ENCODE measurements at places on chromosomes 3 and 15.

- no peak for DNase-seq
Observed at GRCh38 chr3:11551036-11551435, 92.7 kb downstream of the VGLL4 start.

GRCh38 chr3:158911586-158911985 is 109.7 kb downstream of the MFSD1 start:
- DNase-seq: no peak

DNA sequence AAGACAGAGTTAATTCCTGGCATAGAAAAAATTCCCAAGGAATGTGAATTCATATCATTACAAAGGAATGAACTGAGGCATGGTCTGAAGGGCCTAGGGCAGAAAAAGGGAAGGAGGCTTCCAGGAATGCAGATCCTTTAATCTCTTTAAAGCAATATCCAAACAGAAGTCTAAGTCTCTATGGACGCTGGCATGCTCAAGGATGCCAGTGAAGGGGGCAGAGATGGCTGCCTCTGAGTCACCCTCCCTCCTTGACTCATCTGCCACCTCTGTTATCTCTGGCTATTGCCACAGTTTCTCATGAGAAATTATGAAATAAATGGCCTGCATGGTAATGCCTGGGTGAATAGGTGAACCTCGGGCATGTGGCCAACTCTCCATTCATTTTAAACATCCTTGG is 96.3 kb upstream of the BCL6 start:
- DNase-seq: no peak

DNA sequence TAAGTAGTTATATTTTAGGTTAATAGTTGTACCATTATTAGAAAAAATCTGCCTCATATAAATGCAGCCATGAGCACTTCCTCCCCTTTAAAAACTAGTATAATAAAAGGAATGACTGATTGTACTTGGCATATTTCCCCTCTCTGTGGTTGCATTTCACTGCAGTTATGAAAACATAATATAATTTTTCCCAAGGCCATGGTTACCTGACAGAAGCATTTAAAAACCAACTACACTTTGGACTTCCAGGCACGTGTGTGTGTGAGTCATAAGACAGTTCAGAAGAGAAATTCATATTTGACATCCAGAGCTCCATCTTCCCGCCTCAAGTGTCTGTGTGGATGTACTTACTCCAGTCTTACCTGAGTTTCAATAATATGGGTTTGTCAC is 828.2 kb upstream of the CFAP20DC start:
- DNase-seq: no peak

- no peak for DNase-seq
Observed at GRCh38 chr15:93460717-93461116, 371.7 kb upstream of the RGMA start.

DNA sequence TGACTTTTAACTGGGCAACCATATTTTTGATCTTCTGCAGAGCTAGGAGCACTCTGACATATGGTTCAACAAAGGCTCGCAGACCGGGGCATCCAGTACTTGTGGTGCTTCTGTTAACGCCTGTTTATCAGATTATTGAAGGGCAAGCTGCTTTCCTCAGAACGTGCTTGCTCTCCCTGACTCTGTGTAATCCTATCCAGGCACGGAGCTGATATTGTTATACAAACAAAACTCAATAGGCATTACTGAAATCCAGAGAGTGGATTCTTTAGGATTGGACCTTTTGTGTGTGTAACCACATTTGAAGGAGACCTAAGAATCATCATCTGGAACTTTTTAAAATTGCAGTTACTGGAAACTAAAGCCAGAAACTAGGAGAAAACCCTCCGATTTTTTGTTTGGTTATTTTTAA is 246.5 kb downstream of the PTPRG start:
- no peak for DNase-seq

DNA sequence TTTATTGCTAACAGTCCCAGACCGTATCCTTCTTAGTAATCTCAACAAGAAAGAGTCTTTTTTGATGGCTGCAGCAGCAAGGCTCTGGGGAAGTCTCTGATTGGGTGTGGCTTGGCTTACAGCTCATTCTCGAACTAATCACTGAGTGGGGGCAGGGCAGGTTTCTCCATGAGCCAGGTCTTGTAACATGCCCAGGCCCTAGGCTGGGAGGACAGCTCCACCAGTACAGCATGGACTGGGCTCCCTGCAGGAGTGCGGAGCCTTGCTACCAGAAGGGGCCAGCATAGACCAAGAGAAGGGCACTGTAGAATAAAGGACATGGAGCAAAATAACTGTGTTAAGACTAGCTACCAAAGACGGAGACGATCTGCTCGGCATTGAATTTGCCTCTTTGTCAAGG is 7.2 kb downstream of the CD276 start:
- no peak for DNase-seq

DNA sequence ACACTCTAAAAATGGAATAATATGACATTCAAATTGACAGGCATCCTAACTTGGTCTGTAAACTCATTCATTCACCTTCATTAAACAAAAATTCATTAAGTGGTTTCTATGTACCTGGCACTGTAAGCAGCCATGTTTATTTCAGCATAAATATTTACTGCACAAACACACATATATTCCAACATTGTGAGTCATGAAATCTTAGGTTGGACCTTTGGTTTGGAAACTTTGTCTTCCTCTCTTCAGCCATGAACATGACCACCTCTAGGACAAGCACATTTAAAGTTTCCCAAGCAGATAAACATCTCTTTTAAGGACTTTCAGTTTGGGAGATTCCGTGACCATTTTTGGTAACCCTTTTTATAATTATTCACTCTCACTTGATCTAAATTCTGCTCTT is 131.8 kb downstream of the TPRG1 start:
- no peak for DNase-seq

DNA sequence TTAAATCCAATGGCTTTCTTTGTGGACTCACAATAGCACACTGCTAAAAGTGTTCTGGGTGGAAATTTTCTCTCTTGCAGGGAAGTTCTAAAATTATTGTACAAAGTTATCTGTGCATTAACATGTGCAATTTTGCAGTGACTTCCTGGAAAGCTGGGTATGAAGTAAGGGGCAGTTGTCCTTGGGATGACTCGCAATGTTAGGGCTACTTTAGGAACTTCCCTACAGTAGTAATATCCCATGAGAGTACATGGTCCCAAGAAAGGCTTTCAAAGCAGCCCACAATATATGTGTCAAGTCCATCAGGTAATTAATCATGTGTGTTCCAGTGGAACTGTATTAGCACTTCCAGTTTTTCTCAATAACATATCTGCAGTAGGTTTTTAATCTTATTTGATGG is 201.0 kb upstream of the UBE2E2 start:
- DNase-seq: no peak

DNA sequence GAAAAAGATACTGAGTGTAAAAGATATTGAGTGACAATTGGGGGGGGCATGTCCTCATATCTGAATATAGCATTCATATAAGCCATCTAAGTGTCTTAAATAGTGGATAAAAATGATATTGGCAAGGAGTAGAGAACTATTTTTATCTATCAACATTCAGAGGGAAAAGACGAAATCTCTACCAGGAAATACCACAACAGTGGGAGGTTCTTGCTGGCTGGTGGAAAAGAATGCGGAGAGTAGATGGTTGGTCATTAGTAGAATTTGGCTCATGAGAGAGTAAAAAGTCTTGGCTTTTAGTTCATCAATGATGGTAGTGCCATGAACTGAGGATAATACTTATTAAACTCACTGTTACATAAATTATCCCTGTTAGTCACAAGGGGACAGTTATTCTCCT is 4.8 kb upstream of the TCF12 start:
- no peak for DNase-seq

GRCh38 chr15:26877831-26878230 is 11.0 kb downstream of the GABRA5 start:
- no peak for DNase-seq

DNA sequence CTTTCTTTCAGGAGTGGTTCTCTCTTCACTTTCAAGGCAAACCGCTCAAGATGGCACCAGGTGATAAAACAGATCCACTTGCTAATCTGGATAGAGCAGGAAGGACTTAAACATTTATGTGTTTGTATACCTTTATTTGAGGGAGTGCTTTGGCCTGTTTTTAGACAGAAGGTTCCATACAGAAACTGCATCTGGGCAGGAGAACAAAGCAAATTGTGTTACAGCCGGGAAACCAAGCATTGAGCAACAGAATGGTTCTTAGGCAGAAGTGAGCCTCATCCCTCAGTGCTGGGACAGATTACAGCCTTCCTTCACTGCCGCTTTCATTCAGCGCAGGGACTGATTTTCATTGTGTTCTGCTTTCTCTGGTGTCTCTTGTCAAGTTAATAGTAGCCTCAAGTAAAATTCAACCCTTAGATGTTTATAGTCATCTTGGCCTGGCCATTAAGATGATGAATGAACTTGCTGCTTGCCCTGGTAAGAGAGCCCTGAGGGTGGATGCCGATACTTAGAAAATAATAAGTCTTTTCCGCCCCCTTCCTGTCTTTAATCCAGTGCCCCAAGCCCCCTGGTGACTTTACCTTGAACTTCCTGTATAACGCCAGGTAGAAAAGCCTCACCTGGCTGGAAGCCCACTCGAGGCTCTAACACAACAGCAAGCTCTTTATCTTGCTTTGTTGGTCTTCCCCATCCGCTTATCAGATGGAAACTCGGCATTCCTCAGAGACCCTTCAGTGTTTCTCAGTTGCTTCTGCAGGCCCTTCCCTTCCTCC is 168.0 kb upstream of the CTDSPL start:
- no peak for DNase-seq

- no peak for DNase-seq
Observed at GRCh38 chr3:66314455-66314854, 93.7 kb downstream of the SLC25A26 start.

- DNase-seq: no peak
Observed at GRCh38 chr3:54861248-54862067, 66.4 kb downstream of the LRTM1 start.

DNA sequence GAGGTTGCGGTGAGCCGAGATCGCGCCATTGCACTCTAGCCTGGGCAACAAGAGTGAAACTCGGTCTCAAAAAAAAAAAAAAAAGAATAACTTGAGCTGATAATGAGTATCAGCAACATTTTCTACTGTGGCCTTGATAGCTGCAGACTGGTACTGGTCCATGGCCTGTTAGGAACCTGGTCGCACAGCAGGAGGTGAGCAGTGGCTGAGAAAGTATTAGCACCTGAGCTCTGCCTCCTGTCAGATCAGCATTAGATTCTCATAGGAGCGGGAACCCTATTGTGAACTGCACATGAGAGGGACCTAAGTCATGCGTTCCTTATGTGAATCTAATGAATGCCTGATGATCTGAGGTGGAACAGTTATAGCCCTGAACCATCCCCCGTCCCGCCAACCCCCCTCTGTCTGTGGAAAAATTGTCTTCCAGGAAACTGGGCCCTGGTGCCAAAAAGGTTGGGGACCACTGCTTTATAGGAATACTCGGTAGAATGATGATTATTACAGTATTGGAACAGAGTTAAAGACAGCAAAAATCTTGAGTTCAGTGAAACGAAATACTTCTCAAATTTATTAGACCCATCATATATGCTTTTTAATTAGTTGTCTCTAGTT is 126.0 kb downstream of the ZNF609 start:
- no peak for DNase-seq

DNA sequence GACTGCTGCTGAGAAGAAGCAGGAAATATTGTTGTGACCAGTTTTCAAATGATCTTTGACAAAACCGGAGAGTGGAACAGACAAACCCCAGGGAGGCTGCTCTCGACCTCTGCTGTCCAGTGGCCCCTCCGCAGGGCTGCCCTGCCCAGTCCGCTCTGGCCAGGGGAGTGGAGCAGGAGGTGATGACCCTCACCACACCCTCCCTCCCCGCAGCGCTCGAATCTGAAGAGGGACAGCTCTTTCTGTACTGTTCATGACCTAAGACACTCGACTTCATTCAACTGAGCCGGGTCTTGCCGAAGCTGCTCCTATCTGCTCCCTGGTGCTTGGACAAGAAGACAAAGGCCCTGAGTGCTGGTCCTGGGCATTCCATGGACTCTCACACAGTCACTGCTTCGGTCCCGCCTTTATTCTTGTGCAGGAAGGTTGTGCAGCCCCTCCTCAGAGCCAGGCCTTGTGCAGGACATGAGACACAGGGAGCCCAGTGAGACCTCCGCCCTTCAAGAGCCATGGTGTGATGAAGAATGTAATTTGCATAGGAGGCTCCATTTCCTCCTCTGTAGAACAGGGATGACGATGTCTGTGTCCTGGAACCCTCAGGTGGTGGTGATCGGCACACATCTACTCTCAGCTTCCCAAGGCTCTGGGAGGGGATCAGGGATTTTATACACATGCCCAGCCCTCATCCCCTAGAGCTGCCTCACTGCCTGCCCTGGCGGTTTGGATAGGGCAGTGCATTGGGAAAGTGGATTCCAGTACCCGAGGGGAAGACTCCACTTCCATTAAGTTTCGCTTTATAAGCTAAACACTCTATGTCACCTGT is 97.1 kb upstream of the PRR20G start:
- no peak for DNase-seq

DNA sequence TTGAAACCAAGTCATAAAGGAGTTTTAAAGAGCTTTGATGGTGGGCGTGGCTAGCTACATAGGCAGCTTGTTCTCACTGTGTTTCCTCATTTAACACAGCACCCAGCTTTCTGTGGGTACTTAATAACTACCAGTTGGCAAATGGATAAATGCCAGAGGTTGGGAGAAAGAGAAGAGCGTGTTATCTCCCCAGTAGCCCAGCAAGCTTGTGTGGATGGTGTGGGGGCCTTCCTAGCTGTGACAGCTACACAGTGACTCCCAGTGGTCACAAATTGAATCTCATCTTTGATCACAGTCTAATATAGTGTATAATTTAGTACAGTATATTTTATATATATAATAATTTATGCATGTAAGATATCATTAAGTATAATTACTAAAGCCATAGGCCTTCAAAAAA is 984.1 kb downstream of the EPHA3 start:
- no peak for DNase-seq

DNA sequence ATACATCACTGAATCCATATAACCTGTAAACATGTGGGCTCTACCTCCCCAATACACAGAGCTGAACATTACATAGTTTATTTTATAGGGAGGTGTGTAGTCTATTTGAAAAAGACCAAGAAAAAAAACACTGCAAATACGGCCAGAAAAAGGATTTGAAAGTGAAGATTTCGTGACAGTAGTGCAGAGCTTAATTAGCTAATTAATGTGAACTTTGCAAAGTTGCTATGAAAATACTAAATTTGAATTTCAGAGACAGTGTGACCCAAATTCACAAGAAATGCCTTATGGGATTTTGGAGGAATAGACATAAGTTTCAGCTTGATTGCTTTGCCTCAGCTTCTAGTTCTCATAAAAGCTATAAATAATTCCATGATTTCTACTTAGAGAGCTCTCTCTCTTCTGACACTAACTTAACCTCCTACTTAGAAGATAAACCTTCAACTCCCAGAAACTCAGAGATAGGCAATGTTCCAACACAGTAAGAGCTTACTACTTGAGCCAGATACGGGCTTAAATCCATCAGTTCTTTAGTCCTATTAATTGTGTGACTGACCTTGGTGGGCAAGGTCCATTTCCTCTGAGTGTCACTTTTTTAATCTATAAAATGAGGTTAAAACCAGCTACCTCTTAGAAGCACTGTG is 87.3 kb upstream of the THBS1 start:
- no peak for DNase-seq

Measured in amygdala (tissue), 56 donors.